ENCODE measurements at places on chromosomes 11 and 22. TPM values are rescaled to one million over a fixed set of nuclear protein-coding genes. Genes with fewer than 3 reads are reported as not detected.

The MB gene
- total RNA-seq, result 0.67 TPM

The KCNJ1 gene
- total RNA-seq, result not detected

The FBLN1 gene
- not detected for total RNA-seq

DNA sequence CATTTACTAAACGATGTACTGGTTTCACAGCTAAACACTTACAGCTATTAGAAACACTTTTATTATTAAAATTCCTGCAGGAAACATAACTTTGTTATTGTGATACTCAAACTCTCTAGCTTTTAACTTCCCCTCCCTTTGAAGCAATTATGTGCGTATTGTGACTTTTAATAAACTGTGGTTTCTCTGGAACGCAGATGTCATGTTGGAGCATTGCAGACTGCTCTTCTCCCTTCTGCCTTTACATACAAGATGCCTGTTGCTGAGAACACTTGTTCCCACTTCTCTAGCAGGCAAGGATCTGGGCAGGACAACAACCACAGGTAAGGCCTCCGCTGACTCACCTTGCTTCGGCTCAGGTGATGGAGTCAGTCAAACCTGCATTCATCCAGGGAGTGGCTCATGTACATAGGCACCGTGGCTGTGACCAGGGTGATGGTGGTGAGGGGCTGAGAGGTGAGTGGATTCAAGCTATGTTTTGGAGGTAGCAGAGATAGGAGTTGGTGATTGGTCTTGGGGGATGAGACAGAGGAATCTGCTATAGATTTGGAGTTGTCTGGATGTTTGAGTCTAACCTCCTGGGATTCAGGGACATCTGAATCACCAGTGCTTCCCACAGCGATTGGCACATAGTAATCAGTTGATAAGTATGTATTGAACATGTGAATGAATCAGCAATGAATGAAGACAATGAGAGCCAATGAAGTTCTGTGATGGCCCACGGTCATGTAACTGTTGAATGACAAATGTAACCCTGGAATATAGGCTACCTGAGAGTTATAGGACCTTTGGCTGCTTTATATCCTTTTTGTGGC, 106.0 kb downstream of the ADAMTS15 start:
- no peak overlapping the region for H3K4me3 ChIP-seq
- DNase-seq, result no peak
- no peaks in the 10 kb centered on the region for H3K4me1 ChIP-seq
- no peak overlapping the region for H3K27ac ChIP-seq
- no peaks in the 10 kb centered on the region for H3K36me3 ChIP-seq

DNA sequence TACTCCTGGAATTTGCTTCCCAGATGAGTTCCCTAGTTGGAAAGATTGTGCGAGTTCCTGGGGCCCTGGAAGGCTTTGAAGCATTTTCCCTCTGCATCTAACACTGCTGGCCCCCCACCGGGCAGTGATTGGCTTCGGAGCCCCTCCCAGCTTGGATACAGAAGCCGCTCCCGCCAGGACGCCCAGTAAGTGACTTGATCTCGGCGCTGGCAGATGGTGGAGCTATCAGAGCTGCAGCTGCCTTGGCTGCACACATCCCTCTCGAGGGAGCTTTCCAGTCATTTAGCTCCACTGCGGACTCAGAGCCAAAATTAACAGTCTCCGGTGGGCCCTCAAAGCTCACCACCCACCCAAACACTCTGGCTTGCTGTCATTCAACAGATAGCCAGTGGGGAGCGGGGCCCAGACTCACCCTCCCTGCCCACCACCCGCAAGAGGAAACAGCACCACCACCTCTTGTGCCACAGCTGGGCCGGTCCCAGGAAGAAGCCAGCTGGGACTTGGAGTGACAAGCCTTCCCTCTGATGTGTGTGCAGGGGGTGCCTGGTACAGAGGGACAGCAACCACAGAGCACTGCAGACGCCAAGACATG, 162.3 kb downstream of the TRIM29 start:
- no peaks in the 10 kb centered on the region for H3K36me3 ChIP-seq
- H3K27me3 ChIP-seq, result no peaks in the 10 kb centered on the region
- DNase-seq, result no peak
- no peak overlapping the region for H3K27ac ChIP-seq

DNA sequence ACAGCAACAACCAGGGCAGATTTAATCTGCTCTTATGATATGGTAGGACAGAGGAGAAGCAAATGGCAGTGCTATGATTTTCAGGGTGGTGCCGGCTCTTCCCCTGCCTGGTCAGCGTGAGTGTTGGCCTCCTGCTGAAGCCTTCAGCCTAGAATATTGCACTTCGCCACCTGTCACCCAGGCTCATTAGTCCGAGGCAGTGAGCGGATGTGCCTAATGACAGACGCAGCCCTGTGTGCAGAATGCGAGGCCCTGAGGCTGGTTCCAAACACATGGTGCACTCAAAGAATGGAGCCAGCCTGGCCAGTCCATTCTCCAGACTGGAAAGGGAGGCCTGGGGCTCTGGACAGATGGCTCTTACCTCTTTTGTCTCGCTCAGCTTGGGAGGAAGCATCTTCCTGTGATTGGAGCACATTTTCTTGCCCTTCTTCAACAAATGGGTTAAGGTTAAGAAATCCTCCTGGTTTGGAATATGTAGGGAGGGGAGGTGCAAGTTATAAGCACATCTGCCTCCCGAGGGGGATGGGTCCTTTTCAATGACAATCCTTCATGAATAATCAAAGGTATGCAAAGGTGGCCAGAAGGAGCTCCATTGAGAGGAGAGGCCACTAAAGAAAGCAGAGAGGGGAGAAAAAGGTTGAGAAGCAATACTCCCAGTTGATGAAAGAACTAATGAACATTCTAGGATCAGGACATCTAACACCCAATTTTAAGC, 39.7 kb upstream of the GALNT18 start:
- no peak for DNase-seq
- H3K4me3 ChIP-seq, result no peak overlapping the region

DNA sequence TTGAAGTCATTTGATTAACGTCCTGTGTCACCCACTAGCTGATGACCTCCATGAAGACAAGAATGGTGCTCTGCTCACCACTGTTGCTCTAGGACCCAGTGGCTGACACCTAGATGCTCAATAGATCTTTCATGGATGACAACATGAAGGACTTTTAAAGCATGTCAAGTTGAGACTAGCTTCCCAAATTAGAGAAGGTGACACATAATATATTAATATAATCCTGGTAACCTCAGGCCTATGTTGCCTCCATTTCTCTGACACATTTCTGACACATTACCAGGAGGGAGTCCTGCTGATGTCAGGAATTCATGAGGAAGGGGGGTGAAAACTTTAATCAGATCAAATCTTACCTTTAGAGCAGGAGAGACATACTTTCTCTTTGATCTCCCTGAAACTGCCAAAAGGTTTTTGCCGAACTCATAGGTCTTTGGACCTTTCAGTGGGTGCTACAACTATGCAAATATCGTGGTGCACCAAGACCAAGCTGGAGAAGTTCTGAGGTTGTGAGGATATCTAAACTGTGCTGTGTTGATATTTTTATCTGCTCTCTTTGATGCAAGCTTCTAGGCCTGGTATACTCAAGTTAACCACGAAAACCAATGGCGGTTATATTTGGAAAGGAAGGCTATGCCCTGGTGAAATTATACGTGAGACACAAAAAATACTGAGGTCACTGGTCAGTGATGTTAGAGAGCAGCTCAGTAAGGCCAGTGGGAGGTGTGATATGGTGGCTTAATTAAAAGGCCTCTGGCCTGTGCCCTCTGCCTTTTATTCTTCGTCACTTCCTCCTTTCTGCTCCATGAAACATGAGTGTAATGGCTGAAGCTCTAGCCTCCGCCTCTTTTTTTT, 13.2 kb upstream of the AMPD3 start:
- no peak for DNase-seq
- peaks cover 39% of the 10 kb centered on the region for H3K4me1 ChIP-seq

DNA sequence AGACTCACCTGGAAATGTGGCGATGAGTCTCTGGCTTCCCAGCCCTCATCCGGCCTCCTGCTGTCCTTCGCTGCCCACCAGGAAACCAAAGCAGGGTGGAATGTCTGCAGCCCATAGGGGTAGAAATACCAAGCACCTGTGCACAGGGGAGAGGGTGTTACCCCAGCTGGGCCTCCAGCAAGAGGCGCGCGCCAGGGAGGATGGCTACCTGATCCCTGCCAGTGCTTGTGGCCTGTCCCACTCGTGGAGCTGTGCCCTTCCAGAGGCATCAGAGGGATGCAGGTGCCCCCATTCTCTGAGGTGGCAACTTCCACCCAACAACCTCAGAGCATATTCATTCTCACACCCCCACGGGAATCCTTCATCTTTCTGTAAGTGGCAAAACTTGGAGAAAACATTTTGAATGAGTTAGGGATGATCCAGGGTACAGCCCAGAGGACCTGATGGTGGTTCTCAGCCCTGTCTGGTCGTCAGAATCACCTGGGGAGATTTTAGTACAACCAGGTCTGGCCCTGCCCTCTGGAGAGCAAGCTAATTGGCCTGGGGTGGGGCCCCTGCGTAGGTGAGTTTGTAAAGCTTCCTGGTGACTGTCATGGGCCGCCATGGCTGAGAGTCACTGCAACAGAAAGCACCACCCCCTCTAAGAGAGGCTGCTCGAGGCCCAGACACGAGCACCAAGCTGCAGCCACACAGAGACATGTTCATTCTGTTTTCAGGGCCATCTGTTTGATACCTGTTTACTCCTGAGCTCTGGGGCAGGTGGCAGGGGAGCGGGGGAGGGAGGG, 9.9 kb downstream of the SUN2 start:
- peaks cover 11% of the 10 kb centered on the region for H3K4me1 ChIP-seq
- H3K36me3 ChIP-seq, result peaks cover 82% of the 10 kb centered on the region
- H3K4me3 ChIP-seq, result no peak overlapping the region
- DNase-seq, result no peak

GRCh38 chr11:76526878-76527277, 82.1 kb downstream of the EMSY start:
- H3K27me3 ChIP-seq, result no peaks in the 10 kb centered on the region
- H3K27ac ChIP-seq, result no peak overlapping the region
- H3K36me3 ChIP-seq, result peaks cover 53% of the 10 kb centered on the region
- H3K4me3 ChIP-seq, result no peak overlapping the region
- no peak for DNase-seq

DNA sequence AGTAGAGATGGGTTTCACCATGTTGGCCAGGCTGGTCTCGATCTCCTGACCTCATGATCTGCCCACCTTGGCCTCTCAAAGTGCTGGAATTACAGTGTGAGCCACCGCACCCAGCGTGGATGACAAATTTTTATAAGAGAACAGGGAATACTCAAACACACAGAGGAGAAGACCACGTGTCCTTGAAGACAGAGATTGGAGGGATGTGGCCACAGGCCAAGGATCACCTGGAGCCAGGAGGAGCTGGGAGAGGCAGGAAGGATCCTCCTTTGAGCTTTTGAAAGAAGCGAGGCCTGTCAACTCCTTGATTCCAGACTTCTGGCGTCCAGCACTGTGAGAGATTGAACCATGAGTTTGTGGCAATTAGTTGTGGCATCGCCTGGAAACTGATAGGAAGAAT, 1049.5 kb downstream of the TBC1D22A start:
- no peak overlapping the region for H3K4me3 ChIP-seq
- no peaks in the 10 kb centered on the region for H3K4me1 ChIP-seq
- DNase-seq, result no peak
- H3K36me3 ChIP-seq, result no peaks in the 10 kb centered on the region

All from activated T-helper 2 cell treated with anti-CD3 and anti-CD28 coated beads, Interferon-gamma antibody, Interleukin-2, Interleukin-4, amounts not matched to agents 10 μg/mL and 5 μg/mL and 100 μg/mL, durations not matched to agents 14 hours and 24 hours and 36 hours (primary cell).